ENCODE measurements at places on chromosomes 1 and 21.

DNA sequence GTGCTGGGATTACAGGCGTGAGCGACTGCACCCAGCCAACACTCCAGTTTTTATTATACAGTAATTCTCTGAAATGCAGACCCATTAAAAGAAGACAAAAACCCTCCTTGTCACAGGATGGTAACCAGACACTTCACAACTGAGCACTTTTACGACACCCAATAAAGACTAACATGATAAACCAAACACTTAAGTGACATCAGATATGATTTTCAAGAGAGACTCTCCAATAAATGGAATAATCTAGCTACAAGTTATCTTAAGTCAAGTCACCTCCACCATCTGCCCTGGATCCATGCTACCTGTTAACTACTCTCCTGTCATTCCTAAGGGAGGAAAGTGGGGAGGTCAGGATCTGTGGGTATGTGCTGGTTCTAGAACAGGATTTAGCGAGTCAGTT, 5.6 kb downstream of the GNG12 start:
- DNase-seq, result no peak

- no peak for DNase-seq
Measured at GRCh38 chr21:43814215-43815106, 25.1 kb downstream of the RRP1 start.

- no peak for DNase-seq
Measured at GRCh38 chr1:245880754-245881403, 626.2 kb downstream of the SMYD3 start.

GRCh38 chr1:216722821-216723220, 408 bp downstream of the ESRRG start:
- no peak for DNase-seq

- no peak for DNase-seq
Measured at GRCh38 chr1:20660847-20661206, 342 bp downstream of the DDOST start.

DNA sequence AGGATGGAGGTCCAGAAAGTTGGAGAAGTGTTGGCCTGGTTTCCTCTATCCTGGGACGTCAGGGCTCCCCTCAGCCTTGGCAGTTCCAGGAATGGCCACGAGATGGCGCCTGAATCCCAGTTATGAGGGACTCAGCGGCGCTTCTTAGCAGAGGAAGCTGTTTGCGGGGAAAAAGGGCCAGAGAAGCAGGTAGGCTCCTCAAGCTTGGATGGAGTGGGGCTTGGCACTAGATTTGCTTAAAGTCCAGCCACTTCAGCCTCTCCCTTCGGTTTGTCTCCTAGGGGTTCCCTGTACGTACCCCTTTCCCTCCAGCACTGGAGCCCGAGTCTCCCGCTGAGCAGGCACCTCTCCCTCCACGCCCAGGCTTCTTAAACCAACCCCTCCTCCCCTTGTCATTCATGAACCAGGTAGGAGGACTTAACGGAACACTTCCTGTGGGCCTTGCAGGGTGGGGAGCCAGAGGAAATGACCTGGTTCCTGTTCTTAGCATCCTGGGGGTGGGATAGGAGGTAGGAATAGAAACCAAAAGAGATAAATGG, 32.0 kb upstream of the TENT5B start:
- DNase-seq, result peak; percentile 99

GRCh38 chr21:46559291-46559983, 45.4 kb downstream of the S100B start:
- DNase-seq, result peak; percentile 53

DNA sequence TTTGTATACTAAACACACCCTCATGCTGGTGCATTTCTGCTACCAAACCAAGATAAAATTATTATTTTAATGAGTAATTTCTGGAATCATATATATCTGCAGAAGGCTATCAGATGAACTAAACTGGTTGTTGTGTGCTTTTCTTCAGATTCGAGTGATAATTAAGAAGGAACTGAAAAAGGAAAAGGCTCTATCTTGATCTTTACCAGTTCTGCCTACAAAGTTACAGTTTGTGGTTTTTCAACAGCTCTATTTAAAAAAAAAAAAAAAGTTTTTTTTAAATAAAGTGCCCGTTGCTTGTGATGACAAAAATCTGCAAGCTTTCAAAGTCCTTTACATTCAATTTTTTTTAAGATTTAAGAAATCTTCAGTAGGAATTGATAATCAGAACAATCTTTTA, 13.6 kb downstream of the DENND1B start:
- DNase-seq, result no peak

GRCh38 chr1:29971703-29972102, 735.4 kb downstream of the PTPRU start:
- DNase-seq, result no peak

GRCh38 chr1:8706995-8707396, 110.4 kb downstream of the RERE start:
- no peak for DNase-seq

DNA sequence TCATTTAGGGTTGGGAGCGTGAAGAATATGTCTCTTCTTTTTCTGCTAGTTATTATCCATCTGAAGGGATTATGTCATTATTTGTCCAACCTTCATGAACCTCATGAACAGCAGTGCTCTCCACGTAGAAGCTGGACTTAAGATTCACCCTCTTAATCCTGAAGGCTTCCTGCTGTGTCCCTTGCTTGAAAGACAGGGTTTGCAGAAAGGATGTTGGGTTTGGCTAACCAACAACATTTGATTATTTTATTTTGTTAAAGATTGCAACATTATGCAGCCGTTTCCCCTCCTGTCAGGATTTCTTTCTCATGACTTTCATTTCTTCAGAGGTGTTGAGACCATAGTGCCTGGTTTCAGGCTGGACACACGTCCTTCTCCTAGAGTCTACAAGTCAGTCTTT, 75.2 kb downstream of the NGF start:
- DNase-seq, result no peak

GRCh38 chr1:21659924-21660326, 9.2 kb downstream of the RAP1GAP start:
- DNase-seq, result no peak

DNA sequence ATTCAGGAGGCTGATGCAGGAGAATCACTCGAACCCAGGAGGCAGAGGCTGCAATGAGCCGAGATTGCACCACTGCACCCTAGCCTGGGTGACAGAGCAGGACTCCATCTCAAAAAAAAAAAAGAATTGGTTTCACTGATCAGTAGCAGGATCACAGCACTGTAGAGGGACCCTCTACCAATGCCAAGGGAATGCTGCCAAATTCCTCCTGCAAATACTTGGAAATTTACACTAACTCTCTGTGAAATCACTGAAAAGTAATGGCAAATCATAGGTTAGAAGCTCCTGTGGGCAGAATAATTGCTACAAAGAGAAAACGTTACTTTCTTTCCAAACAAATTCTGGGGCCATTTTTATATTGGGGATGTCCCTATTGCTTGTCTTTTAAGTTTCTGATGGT, 6.7 kb upstream of the GPR25 start:
- no peak for DNase-seq

- no peak for DNase-seq
Measured at GRCh38 chr1:111848852-111849545, 93.3 kb downstream of the DDX20 start.

DNA sequence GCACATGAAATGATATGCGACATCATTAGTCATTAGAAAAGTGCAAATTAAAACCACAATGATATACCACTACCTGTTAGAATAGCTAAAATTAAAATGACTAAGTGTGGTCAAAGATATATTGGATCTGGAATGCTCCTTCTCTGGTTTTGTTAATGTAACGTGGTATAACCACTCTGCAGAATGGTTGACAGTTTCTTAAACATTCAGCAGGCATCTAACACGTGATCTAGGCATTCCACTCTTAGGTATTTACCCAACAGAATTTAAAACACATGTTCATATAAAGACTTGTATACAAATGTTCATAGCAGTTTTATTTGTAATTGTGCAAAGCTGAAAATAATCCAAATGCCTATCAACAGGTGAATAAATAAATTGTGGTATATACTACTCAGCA, 165.0 kb upstream of the PLXNA2 start:
- no peak for DNase-seq

GRCh38 chr1:92363401-92363800, 64.5 kb downstream of the RPAP2 start:
- DNase-seq, result no peak

GRCh38 chr1:114150016-114150415, 3.7 kb downstream of the SYT6 start:
- DNase-seq, result no peak

DNA sequence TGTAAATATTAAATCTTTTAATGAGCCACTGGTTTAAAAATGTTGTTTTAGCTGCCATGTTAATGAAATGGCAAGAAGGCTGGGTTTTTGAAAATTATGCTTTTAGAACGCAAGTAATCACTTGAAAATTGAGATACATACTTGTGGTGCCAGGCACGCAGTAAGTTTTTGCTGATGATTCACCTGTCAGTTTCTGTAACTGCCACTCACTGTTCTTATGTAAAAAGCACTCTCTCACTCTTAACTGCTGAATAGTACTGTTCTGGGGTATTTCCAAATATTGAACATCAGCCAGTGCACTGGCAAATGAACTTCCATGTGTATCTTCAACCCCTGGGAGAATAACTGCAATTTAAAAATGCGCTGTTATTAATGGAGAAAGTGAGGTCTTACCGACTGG, 17.9 kb downstream of the LGALS8 start:
- DNase-seq, result no peak

GRCh38 chr1:241679961-241680360, 27.9 kb downstream of the WDR64 start:
- no peak for DNase-seq

GRCh38 chr1:215104283-215104682, 21.7 kb downstream of the KCNK2 start:
- DNase-seq, result no peak

GRCh38 chr1:247277191-247277590, 21.3 kb downstream of the VN1R5 start:
- DNase-seq, result no peak

DNA sequence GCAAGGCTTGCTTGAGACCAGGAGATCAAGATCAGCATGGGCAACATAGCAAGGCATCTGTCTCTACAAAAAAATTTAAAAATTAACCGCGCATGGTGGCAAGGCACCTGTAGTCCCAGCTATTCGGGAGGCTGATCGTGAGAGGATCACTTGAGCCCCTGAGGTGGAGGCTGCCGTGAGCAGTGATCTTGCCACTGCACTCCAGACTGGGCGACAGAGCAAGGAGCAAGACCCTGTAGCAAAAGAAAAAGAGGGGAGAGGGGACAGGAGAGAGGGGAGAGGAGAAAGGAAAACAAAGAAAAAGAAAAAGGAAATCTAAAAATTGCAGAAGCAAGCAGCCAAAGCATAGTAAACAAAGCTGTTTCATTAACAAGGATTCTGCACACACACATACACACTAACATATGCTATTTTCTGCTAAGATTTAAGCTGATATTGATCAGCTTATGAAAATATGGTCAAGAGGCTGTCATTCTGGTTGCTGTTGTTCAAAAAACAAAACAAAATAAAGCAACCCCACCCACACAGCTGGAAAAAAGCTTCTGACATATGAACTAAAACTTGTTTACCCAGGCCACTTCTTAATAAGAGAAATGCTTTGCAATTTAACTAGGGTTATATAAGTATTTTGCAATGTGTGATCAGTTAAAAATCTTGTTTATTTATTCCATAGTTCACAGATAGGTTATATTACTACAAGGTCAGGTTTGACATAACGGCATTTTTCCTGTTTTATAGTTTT, 1.8 kb downstream of the ARNT start:
- no peak for DNase-seq

DNA sequence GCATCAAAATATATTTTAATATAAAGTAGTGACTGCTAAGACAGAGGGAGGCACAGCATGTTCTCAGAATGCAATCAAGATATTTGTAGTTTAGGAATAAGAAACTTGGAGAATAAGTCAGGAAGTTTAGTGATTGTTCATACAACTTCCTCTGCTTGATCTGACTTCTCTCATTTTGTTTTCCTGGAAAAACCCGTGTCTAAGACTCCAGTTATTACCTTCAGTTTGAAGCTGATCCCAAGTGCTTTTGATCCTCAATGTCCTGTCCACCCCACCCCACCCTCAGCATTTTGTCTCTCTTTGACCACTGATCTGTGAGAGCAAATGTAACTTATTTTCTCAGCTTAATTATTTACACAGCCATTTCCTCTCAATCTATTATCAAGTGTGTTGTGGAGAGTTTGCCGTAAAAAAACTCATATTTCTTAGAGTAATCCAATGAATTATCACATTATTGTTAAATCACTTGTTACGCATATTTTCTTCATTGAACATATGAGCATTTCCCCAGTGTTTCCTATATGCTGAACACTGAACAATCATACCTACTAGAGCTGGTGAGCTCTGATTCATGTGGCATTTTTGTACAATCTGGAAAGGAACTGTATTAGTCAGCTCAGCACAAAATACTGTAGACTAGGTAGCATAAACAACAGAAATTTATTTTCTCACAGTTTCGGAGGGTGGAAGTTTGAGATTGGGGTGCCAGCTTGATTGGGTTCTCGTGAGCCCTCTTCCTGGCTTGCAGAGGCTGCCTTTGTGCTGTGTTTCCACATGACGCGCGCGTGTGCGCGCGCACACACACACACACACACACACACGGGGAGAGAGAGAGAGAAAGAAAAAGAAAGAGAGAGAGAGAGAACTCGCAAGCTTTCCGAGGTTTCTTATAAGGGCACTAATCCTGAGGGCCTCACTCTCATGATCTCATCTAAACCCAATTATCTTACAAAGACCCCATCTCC, 65.5 kb upstream of the DPYD start:
- DNase-seq, result no peak

GRCh38 chr1:180842491-180843275, 70.0 kb upstream of the KIAA1614 start:
- no peak for DNase-seq

- no peak for DNase-seq
Measured at GRCh38 chr1:226734611-226735153, 4.4 kb downstream of the ITPKB start.

DNA sequence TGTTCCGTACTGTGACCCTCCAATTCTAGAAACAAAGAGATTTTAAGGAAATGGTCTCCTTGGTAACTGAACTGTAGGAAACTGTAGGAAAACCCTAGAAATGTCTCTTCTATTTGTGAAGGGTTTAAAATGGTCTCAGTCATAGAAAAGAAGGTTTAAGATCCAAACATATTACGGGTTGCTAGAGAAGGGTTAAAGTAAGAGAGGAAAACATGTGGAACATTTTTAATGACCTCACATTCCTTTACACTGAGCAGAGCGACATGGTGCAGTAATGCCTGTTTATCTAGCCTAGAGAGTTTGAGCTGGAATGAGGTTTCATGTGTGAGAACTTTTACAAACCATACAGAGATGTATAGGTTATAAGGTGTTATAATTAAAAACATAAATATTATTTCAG, 36.9 kb upstream of the C1orf105 start:
- DNase-seq, result no peak

- no peak for DNase-seq
Measured at GRCh38 chr1:229184066-229184465, 86.8 kb upstream of the RAB4A start.
